ENCODE measurements at places on chromosomes 3 and 15. TPM values are rescaled to one million over a fixed set of nuclear protein-coding genes. Genes with fewer than 3 reads are reported as not detected.

MST1R gene
- 8.7 TPM for total RNA-seq

ACOX2 gene
- total RNA-seq, result 26.2 TPM

ENTPD3 gene
- total RNA-seq, result 2.2 TPM

PLA2G4E gene
- total RNA-seq, result 0.07 TPM

GABRG3 gene
- total RNA-seq, result 0.43 TPM

GRCh38 chr3:165181556-165181955 is 14.6 kb downstream of the SLITRK3 start:
- no peaks in the 10 kb centered on the region for H3K36me3 ChIP-seq
- H3K27me3 ChIP-seq, result no peaks in the 10 kb centered on the region
- no peak overlapping the region for H3K4me3 ChIP-seq
- H3K27ac ChIP-seq, result no peak overlapping the region
- peak; percentile 30 for DNase-seq

DNA sequence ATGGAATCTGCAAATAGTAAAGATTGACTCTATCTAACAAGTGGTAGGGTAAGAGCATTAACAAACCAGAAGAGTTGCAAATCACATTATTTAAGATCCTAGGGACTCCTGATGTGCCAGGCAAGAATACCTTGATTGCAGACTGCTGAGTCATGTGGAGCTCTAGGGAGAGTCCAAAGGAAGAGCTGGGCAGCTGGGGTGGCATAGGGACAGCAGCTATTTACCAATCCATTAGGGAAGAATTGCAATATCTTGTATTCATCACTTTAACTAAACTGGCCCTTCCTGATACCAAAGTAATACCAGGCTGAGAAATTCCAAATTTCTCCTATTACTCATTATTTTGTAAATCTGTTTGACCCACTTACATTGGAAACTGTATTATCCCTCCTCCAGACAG is 52.2 kb upstream of the ACP3 start:
- no peak overlapping the region for H3K4me3 ChIP-seq
- DNase-seq, result no peak
- H3K36me3 ChIP-seq, result no peaks in the 10 kb centered on the region
- no peaks in the 10 kb centered on the region for H3K27me3 ChIP-seq
- no peaks in the 10 kb centered on the region for H3K4me1 ChIP-seq

- H3K36me3 ChIP-seq, result no peaks in the 10 kb centered on the region
- no peaks in the 10 kb centered on the region for H3K4me1 ChIP-seq
- no peak for DNase-seq
- no peak overlapping the region for H3K4me3 ChIP-seq
- H3K27ac ChIP-seq, result no peak overlapping the region
Measured at GRCh38 chr3:83122774-83123350, 1361.4 kb upstream of the GBE1 start.

DNA sequence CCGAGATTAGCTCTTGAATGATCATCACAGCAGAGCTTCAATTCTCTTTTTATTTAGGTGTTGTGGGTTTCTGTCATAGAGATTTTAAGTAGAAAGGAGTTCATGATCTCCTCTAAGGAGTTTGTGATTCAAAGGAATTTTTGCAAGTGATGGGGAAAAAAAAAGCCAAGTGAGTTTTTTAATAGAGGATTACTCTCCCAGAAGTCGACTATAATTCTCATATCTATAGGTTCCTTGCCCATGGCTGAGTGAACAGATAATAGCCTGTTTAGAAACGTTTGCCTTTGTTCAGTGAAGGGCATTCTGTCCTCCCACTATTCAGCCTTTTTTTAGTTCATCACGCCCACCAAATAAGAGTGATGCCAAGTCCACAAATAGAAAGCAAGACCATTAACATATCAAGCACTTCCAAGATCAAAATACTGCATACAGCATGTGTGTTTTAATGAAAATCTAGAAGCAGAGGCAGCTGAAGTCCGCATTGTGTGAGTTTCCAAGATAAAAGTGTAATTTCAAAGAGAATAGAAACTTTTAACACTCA is 398.4 kb upstream of the CNTN3 start:
- H3K27me3 ChIP-seq, result no peaks in the 10 kb centered on the region
- no peak overlapping the region for H3K4me3 ChIP-seq

GRCh38 chr15:57509126-57509525 is 82.6 kb upstream of the MYZAP start:
- no peak overlapping the region for H3K4me3 ChIP-seq
- H3K27ac ChIP-seq, result no peak overlapping the region
- DNase-seq, result no peak
- H3K27me3 ChIP-seq, result no peaks in the 10 kb centered on the region
- H3K4me1 ChIP-seq, result peaks cover 49% of the 10 kb centered on the region

GRCh38 chr3:155585384-155585783 is 159.5 kb downstream of the PLCH1 start:
- no peak overlapping the region for H3K27ac ChIP-seq
- H3K4me1 ChIP-seq, result no peaks in the 10 kb centered on the region
- no peak overlapping the region for H3K4me3 ChIP-seq
- DNase-seq, result no peak
- no peaks in the 10 kb centered on the region for H3K27me3 ChIP-seq

- H3K27ac ChIP-seq, result peak overlapping the region; percentile 24
Measured at GRCh38 chr15:39623529-39623931, 42.7 kb downstream of the THBS1 start.

DNA sequence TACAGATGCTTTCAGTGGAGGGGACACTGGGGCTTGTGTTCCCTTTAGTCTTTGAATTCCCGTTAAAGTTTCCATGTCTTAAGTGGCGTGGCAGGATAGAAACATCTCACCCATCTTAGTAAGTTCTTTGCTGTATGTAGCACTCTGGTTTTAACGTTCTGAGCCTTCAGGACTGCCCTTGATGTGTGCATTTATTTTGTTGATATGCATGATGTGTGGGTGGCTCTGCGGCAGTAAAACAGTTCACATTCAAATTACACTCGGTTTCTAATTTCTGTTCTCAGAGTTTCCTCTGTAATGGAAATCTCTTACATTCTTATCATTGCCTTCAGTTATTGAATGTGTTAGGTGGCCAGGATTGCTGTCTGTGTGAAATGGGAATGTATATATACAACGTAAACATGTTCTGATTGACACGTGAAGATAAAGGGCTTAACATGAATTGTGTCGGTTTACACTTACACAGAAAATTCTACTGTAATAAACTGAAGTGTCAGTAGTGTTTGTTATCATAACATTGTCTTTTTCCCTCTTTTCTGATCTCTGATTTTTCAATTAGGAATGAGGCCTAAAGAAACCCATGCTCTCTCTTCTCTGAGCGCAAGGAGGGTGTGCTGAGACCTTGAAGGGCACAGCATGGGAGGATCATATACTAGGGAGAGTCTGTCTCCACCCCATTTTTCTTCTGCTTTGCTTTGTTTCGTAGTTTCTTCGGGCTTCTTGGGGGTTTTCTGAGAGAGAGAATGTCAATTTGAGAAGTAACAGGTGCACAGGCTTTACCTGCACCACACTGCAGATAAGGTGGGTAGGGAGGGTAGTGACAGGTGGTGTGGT is 51.5 kb downstream of the IGF1R start:
- H3K36me3 ChIP-seq, result no peaks in the 10 kb centered on the region
- peaks cover 14% of the 10 kb centered on the region for H3K4me1 ChIP-seq
- no peak overlapping the region for H3K4me3 ChIP-seq

- no peak overlapping the region for H3K27ac ChIP-seq
- no peaks in the 10 kb centered on the region for H3K27me3 ChIP-seq
- DNase-seq, result no peak
- H3K4me3 ChIP-seq, result no peak overlapping the region
- H3K36me3 ChIP-seq, result no peaks in the 10 kb centered on the region
Measured at GRCh38 chr15:75947092-75947491, 43.4 kb downstream of the FBXO22 start.
